Activated T-cell treated with anti-CD3 and anti-CD28 coated beads, Interleukin-2, amount 50 U/mL, for 1 hour (primary cell): ENCODE measurements at places on chromosomes 5 and 9.
A peak's percentile ranks its signal among the peaks of the same experiment; 100 is the strongest.

- DNase-seq, result no peak
Observed at GRCh38 chr9:113475031-113475430, 11.5 kb downstream of the RGS3 start.

DNA sequence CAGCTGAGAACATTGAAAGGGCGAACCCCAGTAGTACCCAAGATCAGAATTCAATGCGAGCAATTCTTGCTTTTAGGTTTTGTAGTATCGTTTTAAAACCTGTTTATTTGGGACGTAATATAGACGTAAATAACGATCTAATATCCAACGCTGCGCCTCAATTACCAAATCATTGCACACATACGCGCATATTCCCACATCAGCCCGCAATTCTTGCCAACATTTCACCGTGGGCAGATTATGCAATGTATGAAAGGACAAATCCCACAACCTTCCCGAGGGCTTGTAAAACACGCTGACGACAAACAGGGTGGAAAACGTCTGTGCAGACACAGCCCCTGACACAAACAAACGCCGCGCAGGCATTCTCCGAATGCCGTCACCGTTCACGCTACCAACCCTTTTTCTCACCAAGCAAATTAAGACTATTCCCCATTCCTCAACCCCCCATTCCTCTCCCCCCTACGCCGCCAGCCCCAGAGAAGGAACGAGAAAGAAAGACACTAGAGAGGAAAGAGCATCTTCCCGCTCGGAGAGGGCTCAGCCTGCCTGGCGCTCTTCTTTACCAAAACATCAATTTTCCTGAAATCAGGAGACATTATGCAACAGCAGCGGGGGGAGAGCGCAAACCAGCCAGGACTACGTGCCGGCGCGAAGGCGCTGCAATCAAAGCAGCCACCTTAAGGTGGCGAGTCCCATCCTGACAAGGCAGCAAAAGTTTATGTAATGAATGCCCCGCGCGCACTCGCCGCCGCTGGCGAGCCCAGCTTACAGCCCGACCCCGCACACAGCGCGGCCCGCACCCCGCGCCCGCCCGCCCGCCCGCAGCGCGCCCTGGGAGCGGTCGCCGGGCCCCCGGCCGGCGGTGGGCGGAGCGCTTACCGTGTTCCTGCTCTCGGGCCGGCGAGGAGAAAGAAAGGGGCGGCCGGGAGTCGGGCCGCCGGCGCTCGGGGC lies 597 bp downstream of the NFIL3 start:
- DNase-seq, result peak; percentile 70

GRCh38 chr5:174284873-174285272 lies 239.4 kb downstream of the NSG2 start:
- DNase-seq, result no peak

DNA sequence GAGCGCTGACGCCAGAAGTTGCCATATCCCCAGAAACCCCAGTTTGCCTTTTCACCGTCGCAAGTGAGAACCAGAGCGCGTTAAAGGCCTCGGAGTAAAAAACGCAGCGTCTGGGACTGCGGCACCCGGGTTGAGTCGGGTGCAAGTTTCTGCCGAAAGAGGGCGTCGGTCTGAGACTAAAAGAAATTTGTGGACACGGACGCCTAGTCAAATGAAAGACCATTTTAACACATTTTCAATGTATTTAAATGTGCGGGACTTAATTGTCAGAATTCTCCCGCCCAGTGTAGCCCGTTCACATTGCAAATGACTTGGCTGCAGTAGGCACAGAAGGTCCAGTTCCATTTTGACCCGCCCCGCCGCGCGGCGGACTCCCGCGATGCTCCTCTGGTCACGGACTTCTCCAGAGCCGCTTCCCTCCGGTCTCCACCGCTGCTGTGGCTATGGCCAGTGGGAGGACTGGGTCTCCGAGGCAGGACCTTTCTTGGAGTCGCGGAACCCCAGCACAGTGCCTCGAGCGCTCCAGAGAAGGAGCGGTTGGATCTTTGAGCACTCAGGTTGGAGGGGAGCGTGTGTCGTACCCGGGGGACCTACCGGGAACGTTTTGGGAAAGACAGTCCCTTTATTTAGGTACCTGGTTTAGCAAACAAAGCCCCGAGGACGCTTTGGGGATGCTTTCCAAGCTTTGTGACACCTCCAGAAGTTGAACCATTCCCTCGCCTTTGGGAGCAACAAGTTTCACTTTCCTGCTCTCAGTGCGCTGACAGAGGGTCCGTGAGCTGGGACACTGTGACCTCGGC lies 1.2 kb upstream of the NPR3 start:
- peak; percentile 23 for DNase-seq

- DNase-seq, result no peak
Observed at GRCh38 chr5:32934529-32934928, 223.4 kb downstream of the NPR3 start.

- no peak for DNase-seq
Observed at GRCh38 chr9:32359452-32359851, 25.0 kb upstream of the ACO1 start.

DNA sequence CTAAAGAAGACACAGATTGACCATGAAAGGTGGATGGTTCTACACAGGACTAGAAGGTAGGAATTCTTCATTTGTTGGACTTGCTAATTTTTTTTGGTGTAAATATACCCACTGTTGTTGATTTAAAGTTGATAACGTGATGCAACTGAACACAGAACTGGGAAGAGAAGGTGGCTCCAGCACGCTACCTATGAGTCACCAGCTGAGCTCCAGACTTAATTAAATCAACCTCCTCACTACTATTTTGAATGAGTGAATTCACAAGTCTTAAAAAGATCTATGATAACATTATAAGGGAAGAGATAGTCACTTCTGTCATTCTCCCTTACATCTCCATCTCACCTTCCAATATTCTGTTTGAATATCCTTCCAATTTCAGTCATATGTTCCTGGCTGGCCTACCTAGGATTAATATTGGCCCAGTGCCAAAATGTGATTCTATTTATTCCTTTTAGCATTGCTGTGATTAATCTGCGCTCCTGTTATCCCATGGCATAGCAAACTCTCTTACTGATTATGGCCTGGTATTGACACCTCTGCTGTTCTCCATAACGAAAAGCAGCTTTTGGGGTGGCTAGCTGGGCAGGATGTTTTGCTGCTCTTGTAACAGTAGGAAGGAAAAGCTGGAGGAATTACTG lies 135.9 kb upstream of the CCDC152 start:
- DNase-seq, result no peak

- DNase-seq, result no peak
Observed at GRCh38 chr5:39750661-39751060, 325.9 kb upstream of the DAB2 start.

DNA sequence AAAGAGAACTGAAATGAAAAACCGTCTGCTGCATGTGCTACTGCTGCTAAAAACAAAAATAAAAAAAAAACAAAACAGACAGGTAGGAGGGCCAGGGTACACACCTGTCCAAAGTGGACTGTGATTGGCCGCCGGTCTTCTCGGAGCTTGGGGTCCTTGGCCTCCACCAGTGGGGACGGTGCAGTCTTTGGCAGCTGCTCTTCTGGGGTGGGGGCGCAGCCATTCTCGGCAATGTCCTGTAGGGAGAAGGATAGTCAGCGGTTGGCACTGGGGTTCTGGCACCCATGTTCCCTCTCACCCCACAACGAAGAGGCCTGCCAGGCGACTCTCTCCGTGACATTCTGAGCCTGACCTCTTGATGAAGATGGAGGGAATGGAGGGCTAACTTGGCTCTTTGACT lies 84.3 kb downstream of the CRB2 start:
- DNase-seq, result no peak

GRCh38 chr9:130023144-130023787 lies 19.7 kb downstream of the FNBP1 start:
- DNase-seq, result no peak

- DNase-seq, result no peak
Observed at GRCh38 chr5:150298701-150299451, 3.8 kb downstream of the ARSI start.

DNA sequence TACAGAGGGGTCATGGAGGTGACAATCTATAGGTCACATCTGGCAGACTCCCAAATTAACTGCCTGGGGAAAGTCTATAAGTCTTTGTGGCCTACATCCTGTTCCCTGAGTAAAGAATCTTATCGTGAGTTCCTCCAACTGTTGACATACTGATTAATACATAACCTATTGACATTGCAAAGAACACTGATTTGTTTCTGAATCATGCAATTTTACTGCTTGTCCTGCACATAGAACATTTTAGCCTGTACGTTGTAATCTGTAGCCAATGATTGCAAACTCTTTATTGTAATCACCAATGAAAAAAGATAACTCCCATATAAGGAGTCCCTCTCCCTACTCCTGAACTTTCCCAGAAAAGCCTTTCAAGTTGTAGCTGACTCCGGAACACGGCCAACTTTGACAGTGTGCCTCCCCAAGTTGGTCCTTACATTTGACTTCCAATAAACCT lies 18.8 kb upstream of the OR2K2 start:
- DNase-seq, result no peak

DNA sequence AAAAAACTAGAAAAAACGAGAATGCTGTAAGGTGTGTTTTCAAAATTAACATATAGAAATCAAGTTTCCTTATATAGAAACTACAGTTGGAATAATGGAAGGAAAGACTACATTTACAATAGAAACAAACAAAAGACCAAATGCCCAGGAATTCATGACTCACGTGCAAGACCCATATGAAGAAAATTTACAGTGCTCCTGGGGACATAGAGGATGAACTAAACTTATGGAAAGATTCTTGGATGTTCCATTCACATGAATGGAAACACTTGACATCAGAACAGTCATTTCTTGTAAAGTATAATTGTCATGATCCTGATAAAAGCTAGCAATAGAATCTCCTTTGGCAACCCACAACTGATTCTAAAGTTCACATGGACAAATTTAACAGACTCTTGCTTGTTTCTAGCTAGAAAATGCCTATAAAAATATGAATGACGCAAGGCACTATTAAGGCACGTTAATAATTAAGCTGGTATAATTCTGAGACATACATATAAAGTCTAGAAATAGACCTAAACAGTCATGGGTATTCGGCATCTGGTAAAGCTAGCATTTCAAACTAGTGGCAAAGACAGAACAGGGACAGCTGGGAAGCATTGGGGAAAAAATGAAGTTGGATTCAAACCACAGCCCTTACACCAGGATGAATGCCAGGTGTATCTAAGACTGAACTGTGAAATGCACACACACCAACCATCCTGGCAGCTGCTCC lies 5.1 kb upstream of the ZFP62 start:
- no peak for DNase-seq

GRCh38 chr9:114110180-114110579 lies 11.1 kb upstream of the KIF12 start:
- DNase-seq, result no peak

DNA sequence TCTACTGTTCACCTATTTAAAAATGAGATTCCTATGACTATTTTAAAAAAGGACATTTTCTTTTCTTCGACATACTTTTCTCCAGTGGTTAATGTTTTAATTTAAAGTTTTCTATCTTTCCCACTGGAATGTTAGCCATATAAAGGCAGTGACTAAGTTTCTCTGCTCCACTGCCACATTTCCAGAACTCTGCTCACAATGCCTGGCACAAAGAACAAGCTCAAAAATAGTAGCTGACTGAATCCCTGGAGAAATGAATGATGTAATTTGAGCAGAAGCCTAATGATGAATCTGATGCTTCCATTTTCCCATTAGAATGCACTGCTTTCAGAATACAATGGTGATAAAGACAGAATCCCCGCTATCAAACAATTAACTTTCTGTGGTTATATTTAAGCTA lies 817.8 kb downstream of the MTRR start:
- DNase-seq, result no peak

GRCh38 chr9:136260936-136261472 lies 15.4 kb upstream of the QSOX2 start:
- no peak for DNase-seq

- DNase-seq, result no peak
Observed at GRCh38 chr9:17531642-17532254, 47.1 kb upstream of the SH3GL2 start.

GRCh38 chr5:180830253-180831138 lies 27.9 kb upstream of the MGAT1 start:
- peak; percentile 77 for DNase-seq

GRCh38 chr9:72306761-72307160 lies 58.2 kb downstream of the ZFAND5 start:
- no peak for DNase-seq

DNA sequence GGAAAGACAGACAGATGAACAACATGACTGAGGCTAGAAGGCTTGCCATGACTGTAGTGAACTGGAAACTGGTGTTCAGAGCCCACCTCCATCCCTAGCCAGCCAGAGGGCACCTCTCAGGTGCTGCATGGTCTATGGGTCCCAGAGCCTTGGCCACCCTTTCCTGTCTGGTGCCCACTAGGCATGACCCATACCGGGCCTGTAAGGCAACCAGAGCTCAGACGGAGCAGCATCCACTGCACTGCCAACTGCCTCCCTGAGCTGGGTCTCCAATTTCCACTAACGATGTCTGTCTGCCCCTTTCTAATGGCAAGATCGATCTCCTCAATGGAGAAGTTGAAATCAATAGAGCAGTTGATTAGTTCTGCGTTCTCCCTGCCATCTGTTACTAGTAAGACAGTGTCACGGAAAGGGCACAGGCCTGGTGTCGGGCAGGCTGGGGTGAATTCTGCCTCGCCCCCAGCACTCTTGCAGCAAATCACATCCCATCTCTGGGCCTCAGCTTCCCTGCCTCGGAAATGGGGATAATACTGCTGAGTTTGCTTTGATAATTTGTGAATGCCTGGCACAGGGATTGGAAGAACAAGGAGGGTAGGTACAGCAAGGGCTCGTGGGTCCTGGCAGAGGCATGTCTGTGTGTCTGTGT lies 172.3 kb upstream of the MVB12B start:
- no peak for DNase-seq

- no peak for DNase-seq
Observed at GRCh38 chr5:153358315-153358976, 132.0 kb upstream of the GRIA1 start.

GRCh38 chr9:90176901-90177300 lies 465.7 kb downstream of the DIRAS2 start:
- no peak for DNase-seq

DNA sequence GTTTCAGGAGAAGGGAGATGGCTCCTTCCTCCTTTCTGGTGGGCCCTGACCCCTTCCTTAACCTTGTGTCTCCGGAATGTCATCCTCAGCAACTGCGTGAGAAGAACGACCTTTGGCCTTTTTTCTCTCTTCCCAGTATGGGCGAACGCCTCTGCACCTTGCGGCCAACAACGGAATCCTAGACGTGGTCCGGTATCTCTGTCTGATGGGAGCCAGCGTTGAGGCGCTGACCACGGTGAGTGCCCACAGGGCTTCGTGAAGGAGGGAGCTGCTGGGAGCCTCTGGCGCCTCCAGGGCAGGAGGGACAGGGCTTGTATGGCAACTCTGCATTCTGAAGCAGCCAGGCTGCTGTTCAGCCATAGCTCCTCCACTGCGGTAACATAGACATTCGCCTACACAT lies 68.0 kb upstream of the CTSL start:
- DNase-seq, result no peak

GRCh38 chr9:86979657-86980056 lies 32.4 kb upstream of the GAS1 start:
- DNase-seq, result no peak
